ENCODE measurements at places on chromosomes 6 and 20.
A peak's percentile ranks its signal among the peaks of the same experiment; 100 is the strongest.

DNA sequence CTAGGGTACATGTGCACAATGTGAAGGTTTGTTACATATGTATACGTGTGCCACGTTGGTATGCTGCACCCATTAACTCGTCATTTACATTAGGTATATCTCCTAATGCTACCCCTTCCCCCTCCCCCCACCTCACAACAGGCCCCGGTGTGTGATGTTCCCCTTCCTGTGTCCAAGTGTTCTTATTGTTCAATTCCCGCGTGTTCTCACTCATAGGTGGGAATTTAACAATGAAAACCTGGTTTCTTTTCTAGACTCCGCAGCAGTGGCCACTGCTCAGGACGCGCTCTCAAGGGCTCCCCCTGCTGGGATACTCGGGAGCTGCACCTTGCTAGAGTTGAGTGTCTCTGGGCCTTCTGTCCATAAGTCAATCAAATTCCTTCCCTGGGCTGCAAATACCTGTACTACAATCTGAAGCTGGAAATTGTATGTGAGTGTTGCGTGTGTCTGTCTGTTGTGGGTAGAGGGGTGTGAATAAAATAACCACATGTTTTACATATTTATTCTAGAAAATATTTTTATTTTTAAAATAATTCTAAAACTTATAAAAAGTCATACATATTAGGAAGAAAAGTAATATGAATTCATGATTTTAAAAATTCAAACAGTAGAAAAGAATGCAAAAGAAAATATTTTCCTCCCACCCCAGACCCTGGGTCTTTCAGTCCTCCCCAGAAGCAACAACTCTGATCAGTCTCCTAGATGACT, 8.2 kb upstream of the CEP250 start:
- peak; percentile 84 for DNase-seq

DNA sequence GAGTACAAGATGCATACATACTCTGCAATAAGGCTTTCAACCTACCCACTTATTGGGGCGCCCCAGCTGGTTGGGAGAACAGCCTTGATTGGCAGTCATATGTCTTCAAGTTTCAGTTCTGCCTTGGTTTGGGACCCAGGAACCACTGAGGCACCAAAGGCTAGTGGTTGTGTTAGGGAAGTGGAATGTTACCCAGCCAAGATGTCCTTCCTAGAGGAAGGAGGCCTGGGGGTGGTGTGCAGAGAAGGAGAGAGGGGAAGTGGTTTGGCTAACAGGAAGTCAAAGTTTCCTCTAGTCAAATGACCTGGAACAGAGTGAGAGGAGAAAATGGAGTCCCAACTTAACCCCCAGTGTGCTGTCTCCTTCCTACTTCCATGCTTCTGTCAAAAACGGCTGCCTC, 59.4 kb downstream of the CD164 start:
- DNase-seq: no peak

DNA sequence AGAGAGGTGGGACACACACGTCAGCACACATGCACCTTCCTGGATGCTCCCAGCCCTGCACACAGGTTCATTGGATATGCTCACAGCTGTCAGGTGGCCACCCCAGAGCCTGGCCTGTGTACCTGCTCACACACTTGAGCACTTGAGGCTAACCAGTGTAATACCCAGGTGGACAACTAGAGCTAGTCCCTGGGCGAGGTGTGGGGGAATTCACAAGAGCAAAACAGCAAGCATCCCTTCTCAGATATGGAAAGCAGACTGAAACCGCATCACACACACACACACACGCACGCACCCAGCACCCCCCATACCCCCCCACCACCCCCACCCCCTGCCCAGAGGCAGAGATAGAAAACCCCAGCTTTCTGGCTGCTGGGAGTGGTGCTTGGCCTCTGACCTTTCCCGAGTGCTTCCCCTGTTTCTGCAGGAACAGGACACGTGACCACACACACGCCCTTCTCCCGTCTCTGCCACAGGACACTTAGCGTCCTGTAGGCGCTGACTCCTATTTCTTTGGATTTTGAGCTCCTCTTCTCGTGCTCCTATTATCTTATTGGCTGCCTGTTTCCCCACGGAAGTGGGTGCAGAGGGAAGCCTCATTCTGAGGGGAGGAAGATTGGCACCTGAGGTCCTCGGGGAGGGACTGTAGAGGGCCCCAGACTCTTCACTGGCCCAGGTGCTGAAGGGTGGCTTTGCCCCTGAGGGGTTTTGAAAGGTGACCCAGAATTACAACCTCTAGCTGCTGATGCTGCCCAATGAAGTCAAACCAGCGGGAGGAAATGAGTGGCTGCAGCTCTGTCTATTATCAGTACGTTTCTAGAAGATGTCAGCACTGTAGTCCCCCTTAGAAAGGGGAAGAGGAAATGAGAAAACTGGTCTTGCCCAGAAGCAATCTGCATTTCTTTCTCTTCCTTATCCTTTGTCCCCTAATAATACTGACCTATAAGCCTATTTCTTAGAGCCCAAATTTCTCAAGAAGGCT, 65.8 kb downstream of the SYTL3 start:
- no peak for DNase-seq

DNA sequence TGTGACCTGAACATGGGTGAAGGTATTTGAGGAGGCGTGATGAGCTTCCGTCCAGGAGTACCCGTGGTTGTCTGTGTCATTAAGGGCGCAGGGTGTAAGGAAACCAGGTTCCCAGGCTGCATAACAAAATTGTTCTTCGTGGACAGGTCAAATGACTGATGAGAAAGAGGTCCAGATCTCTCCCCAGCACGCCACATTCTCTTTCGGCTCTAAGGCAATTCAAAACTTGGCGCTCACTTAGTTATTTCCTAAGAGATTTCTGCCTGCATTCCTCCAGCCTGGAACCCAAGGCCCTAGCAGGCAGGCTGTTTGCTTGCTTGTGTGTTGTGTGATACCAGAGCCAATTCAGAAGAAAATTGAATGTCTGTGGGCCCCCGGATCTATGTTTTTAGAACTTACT, 139.9 kb downstream of the AGPAT4 start:
- DNase-seq: no peak

- DNase-seq: no peak
Measured at GRCh38 chr20:8912096-8912495, 156.8 kb upstream of the PLCB4 start.

DNA sequence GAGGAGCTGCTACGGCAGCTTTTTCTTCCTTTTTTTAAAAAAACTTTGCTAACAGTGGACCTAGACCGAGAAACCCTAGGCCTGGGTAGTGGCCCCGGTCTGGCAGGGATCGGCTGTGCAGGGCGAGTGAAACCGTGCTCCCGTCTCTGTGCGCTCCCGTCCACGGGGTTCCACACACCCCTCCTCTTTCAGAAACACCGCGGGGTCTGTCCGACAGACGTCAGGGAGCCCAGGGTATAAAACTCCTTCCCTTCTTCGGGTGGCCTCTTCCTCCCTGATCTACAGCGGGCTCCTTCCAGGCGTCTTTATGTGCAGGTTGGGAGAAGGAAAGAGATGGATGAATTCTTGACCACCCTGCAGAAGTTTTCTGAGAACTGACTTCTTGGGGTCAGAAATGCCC, 27.1 kb upstream of the SMOC2 start:
- DNase-seq: no peak

GRCh38 chr20:49132995-49133478, 55.1 kb downstream of the STAU1 start:
- no peak for DNase-seq

GRCh38 chr6:138546733-138547185, 47.5 kb upstream of the NHSL1 start:
- DNase-seq: no peak

GRCh38 chr6:43304882-43305281, 3.7 kb downstream of the CRIP3 start:
- DNase-seq: no peak

DNA sequence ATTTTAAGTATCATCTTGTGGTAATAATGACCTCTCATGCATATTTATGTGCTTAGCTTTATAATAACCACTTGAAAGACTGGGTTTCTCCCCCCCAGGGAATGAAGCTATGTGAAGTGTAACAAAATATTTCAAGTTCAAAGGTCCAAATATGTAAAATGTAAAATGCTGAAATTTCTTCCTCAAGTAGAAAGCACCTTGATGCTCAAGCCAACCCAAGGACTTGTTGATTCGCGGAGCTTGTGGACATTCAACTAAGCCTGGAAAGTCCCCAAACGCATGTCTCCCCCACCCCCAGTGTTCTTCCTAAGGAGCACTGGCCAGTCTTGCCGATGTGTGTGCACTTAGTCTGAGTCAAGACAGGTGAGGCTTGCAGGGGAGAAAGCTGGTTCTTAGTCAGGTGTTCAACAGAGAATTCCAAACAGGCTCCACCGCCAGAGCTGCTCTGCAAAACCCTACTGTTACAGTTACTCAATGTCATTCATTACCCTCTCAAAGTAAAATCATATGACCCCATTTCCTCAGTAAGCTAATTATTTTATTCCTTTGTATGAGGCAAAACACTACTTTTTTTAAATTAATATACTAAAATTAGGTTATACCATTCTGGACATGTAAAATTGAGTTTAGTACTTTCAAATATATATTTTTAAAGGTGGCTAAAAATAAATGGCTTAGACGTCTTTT, 46.9 kb upstream of the QKI start:
- DNase-seq: no peak

DNA sequence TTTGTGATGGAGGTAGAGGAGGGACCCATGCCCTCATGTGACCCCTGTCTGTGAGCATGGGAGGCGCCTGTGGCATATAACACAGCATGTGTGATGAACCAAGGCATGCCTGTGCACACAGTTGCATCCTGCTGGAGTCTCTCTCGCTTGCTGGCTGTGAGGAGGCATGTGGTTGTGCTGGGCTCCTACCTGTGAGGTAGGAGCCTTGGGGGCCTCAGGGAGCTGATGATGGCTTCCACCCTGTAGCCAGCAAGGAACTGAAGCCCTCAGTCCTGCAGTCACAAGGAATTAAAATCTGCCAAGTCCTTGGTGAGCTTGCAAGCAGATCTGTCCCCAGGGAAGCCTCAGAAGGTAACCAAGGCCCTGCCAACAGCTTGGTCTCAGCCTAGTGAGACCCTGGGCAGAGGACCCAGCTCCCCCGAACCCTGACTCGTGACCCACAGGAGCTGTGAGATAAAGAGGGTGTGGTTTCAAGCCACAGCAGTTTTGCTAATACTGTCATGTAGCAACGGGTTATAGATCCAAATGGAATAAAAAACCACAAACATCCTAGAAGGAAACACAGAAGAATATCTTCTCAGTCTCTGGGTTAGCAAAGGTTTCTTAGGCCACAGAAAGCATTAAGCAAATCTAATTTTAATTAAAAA, 145.7 kb downstream of the WDR27 start:
- no peak for DNase-seq

- no peak for DNase-seq
Measured at GRCh38 chr6:80170433-80170832, 64.0 kb downstream of the BCKDHB start.
